ENCODE measurements at places on chromosomes 11 and 22.
A peak's percentile ranks its signal among the peaks of the same experiment; 100 is the strongest.

DNA sequence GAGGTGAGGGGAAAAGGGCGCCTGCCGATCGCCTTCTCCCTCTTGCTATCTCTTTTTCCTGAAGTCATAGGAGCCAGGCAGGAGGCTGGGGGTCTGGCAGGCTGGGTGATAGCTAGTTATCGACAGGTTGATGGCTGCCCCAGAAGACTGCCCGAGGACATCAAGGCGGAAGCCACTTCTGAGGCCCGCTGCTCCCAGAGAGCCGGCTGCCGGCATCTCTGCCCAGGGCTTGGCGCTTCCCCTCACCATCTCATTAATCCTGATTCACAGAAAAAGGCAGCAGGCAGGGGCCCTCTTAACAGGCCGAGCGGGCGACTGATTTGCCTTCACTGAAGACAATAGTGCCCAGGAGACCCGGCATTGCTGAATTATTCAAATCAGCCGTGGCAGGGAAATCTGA lies 124.2 kb downstream of the MIAT start:
- no peak for DNase-seq

DNA sequence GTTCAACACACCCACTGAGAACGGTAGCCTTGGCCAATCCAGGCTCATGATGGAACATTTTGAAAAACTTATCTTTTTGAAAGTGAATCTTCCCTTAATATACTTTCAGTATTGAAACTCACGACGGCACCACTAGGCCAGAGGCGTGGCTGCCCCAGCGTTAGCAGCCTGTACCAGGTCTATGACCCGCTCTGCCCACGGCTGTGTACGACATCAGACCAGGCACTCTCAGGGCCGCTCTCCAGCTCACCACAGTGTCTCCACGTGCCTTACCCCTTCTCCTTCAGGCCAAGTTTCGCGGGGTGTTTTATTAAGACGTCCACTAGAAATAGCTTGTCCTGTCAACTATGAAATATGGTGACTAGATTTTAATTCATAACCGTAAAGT lies 31.2 kb downstream of the ALG12 start:
- DNase-seq, result no peak

DNA sequence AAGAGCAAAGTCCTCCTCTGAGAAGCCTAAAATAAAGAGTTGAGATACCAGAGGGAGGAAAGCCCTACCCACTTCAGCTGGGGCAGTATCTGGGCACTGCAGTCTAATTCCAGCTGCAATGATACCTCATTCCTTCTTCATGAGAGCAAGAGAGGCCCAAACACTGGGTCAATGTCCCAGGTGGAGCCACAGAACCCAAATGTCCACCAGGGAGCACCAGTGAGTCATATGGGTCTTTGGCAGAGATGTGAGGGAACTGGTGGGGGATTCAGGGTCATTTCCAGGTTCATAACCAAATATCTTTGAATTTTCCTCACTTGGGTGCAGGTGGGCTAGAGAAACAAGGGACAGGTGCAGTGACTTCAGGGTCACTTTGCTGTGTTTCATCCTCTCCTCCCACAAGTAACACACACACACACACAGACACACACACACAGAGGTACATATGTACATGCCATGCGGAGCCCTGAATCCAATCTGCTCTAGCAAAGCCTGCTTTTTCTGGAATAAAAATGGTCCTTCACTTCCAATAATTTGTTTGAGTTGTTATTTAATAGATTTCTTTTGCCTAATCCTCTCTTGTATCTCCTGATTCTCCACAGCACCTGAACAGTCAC lies 585.4 kb downstream of the SOX6 start:
- peak; percentile 9 for DNase-seq

DNA sequence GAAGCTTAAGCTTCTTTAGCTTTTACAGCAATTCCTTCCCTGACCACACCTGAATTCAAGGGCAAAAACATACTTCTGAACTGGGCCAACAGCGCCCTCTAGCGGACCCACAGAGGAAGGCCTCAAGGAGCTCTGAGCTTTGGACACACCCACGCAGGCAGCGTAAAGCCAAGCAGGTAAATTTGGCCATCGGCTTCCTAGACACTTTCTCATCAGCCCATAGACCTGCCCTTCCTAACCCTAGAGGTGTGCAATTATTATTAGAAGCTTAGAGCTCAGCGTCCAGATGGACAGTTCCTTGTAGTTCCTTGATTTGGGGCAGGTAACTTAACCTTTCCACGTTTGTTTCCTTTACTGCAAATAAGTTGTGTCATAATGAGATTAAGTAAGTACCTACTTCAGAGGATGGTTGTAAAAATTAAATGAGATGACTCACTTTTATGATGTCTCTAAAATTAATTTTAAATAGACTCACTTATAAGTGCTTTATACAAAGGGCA lies 25.7 kb upstream of the HMGXB4 start:
- peak; percentile 65 for DNase-seq

DNA sequence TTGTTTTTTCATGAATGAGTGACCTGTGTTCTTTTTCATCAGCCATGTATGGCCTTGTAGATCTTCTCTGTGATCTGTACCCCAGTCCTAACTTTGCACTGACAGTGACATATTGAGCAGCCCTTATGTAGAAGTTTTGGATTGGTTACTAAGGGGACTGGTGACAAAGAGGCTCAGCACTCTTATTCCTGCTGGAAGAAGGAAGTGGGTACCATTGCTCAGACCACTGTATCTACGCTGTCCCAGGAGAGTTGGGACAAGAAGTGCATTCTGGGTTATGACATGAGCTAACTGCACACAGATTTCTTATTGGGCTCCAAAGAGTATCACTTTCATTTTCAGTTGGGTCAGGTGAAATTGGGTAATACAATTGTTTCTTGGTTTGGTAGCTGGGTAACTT lies 107.8 kb upstream of the RASSF10 start:
- no peak for DNase-seq

DNA sequence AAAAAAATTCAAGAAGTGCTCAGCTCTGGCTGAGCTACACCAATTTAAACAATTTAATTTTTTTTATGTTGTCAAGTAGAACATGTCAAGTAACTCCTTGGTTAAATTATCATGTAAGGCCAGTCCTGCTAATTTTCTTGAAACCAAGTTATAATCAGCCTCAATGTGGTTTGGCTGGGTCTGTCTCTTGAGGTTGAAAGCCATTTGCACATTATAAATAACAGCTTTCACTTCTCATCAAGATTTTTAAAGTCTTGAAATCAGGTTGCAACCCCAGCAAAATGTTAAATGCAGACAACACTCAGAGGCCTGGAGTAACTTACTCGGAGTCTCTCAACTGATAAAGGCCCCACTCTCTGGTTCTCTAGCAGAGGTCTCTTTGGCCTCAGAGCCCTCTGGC lies 324.4 kb downstream of the BRD1 start:
- no peak for DNase-seq

DNA sequence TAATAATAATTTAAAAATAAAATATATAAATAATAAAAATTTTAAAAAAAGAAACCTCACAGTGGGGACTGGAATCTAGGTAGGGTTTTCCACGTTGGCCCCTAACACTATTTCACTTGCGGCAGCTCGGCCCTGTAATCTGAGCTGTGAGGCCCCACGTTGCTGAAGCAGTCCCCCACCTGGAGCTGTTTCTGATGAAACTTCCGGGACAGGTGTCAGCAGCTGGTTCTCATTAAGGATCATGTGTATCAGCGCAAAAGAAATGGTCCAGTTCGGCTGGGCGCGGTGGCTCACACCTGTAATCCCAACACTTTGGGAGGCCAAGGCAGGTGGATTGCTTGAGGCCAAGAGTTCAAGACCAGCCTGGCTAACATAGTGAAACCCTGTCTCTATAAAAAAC lies 17.3 kb downstream of the RHOD start:
- DNase-seq, result no peak

DNA sequence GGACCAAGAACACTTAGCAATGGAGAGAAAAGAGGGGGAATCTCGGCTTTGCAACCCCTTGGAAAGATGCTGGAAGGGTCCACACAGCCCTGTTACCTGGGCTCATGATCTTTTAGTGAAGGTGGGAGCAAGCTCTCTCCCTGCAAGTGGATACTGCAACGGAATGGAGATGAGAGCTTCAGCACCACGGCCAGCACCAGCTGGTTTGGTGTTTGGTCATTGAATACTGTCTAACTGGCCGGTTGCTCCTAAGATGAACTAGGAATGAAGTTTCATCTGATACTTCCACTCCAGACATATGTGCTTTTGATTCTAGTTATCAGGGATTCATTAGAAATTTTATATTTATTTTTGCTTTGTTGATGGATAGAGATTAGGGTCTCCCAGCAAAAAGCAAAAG lies 16.3 kb downstream of the HTR3A start:
- no peak for DNase-seq

DNA sequence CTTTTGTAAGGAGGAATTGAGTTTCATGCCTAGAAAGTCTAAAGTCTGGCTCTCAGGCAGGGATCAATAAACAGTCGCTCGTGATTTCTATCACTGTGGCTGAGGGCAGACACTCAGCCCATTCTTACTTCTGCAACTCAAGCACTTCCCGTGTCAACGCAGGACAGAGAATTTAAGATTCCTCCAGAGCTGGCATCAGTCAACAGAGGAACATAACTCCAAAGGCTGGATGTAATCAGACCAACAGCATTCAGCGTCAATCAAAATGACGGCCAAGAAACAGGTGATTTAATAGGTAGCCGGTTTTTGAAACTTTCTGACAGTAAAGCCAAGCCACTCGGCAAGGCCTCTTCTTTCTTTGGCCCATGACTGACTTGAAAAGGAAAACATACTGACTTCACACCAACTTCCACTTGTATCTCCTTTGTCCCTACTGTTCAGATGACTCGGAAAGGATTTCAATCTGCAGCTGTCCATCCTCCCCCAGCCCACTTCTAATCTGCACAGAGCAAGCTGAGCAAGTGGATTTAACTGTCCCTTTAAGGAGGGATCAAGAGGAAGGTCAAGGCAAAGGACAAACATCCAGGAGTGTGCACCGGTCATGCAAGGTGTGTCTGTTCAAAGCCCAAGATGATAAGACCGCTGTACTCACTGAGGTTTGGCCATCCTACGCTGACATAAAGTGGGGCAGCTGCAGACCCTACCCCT lies 9.5 kb downstream of the VPS37C start:
- no peak for DNase-seq

DNA sequence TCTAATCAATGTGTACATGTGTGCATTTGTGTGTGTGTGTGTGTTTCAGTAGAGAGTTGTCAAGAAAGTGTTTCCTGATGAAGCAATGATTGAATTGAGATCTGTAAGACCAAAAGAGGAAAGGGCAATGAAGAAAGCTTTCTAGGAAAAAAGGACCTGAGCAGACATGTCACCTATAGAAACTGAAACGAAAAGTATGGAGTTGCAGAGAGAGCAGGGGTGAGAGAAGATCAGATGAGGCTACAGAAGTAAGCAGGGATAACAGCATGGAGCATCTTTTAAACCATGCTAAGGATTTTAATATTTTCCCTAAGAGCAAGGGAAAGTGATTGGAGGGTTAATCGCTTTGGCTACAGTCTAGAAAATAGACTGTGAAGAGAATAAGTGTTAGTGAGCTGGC lies 1459.4 kb upstream of the TENM4 start:
- no peak for DNase-seq

GRCh38 chr22:24443668-24444067 lies 16.3 kb downstream of the ADORA2A start:
- DNase-seq, result no peak

DNA sequence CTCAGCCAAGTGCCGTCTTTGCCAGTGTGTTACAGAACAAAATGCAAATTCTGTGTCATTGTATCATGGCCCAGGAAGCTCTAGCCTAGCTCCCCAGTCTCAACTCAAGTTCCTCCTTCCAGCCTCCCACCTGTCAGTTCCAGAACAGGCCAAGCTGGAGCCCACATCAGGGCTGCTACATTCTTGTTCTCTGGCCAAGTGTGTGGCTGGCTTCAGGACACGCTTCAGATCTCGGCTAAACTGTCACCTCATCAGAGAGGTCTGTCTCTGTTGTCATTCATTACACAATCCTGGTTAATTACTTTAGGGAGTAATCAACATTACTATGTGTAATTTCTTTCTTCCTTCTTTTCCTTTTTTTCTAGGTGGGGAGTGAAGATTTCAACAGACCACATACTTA lies 347.0 kb upstream of the SYN3 start:
- no peak for DNase-seq

GRCh38 chr11:69086152-69087132 lies 37.7 kb downstream of the TPCN2 start:
- no peak for DNase-seq

DNA sequence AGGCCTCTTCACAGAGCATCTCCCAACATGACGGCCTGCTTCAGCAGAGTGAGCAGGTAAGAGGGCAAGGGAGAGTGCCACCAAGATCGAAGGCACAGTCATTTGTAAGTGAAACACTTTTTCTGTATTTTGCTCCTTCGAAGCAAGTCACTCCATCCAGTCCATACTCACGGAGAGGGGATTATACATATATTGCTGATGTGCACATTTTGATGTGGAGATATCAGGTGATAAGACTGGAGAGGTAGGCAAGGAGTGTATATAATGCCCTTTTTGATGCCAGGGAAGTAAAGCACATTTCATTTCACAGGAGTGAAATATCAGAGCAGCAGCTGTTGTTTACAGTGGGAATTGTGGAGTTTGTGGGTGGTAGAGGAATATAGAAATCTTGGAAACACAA lies 11.2 kb downstream of the PTS start:
- DNase-seq, result no peak

GRCh38 chr11:108221911-108222573 lies 396 bp downstream of the NPAT start:
- DNase-seq, result peak; percentile 24

DNA sequence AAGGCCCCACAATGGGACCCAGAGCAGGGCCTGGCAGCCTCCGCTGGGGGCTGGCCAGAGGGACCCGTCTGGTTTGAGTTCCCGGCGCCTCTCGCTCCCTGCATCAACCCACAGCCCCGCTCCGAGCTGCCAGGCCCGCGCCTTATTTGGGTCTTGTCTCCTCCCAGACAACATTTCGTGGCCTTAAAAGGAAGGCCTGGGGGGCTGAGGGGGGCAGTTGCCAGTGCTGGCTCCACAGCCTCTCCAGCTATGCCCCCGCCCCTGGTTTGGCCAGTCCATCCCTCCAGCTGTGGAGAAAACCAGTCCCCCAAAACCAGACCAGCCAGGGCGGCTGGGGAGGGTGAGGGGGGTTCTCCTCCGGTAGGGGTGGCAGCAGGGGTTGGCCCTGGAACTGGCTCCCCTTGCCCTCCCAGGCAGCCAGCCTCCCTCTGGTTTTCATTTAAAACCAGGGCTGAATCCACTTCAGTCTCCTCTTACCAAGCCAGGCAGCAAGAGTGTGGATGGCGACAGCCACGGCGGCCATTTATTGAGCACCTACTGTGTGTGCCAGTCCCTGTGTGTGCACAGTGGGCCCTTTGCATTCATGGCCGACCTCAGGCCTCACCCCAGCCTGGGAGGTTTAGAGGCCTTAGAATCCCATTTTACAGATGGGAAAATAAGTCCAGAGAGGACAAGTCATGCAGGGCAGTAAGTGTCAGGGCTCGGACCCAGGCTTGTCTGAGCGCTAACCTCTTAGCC lies 18.6 kb downstream of the EMID1 start:
- DNase-seq, result no peak

- no peak for DNase-seq
Measured at GRCh38 chr11:15434529-15434928, 319.8 kb downstream of the INSC start.

DNA sequence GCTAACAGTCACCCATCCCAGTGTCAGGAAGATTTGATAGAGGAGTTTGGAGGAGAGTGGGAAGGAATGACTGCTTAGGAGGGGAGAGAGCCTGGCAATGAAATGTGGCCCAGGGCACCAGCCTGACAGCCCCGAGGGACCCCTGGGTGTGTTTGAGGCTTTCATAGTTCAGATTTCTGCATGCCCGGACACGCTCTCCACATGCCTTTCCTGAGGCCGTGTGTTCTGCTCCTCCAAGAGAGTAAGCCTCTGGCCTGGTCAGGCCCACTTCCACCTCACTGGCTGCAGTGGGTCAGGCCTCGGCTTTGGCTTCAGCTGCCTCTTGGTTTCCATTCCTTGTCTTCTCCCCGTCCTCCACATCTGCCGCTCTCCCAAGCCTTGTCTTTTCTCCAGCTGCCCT lies 78.4 kb downstream of the C22orf31 start:
- no peak for DNase-seq
